ENCODE measurements at places on chromosomes 1 and 21. TPM values are rescaled to one million over a fixed set of nuclear protein-coding genes. Genes with fewer than 3 reads are reported as not detected.
A peak's percentile ranks its signal among the peaks of the same experiment; 100 is the strongest.

DCST2 gene
- 0.16 TPM for polyA plus RNA-seq

ICOSLG gene
- polyA plus RNA-seq = not detected

NEGR1 gene
- 12.2 TPM for polyA plus RNA-seq

- no peak for DNase-seq
Observed at GRCh38 chr1:116585886-116586285, 15.1 kb upstream of the CD58 start.

HHAT gene
- 1.6 TPM for polyA plus RNA-seq

DNA sequence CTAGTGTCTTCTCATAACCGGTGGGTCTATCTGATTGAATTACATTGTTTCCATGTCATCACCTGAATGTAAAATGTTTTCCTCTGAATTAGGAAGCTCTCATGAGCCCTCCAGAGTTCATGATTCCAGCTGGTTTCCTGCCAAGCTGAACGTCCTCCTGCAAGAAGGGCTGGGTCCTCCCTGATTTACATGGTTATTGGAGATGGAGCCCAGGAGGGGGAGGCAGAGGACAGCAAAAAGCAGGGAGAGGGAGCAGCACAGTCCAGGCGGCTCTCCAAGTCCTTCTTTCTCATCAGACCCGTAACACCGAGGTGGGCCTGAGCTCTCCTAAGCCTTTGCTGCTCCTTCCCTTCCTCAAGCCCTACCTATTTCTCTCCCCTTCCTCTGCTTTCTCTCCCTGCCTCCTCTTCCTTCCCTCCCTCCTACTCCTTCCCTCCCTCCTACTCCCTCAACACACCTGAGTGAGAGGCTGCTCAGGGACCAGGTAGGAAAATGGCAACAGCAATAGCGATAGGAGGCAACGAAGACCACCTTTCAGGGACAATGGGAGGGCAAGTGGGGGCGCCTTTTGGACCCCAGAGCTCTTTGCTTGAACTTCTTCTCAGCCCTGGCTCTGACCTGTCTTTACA, 265.9 kb downstream of the PRDM2 start:
- peak; percentile 74 for DNase-seq

DNA sequence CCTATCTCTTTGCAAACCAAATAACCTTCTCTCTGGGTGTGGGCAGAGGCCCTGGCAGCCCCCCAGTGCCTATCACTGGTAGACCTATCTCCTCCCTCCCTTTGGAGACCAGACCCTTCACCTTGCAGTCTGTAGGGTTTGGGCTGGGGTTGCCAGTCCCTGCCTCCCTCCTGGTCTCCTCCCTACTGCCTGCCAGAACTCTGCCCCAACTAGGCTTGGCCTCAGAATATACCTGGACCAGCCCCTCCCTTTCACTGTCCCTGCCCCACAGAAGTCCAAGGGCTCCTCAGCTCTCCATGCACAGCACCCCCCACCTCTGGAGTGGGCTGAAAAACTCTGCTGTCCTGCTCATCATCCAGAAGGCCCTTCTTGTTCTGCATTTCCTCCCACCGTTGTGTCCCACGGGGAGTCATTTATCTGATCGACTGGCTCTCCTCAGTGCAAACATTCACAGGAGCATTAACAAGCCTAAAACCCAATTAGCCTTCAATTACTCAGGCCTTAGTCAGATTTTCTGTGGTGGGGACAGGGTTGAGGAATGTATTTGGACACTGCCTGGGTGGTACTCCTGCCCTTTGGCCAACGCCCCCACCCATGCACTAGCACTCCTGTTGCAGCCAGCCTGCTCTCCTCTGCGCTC, 27.7 kb upstream of the DMBX1 start:
- DNase-seq = peak; percentile 40

DNA sequence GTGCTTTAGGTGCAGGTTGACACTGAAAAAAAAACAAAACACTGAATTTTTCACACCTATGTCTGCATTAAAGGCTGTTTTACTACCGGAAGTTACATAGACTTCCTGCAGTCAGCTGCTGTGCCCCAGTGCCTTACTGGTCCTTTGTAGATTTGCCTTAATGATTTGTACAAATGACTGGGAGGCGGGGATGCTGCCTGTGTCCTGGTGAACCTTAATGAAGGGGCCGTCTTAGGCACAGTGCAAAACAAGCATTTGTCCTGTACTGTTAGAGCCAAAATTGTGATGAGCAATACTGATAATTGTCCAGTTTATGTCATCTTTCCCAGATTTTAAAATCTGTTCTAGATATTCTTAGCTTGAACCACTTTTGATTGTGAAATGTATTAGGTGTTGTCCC, 90.9 kb upstream of the PGD start:
- DNase-seq = peak; percentile 27

GRCh38 chr1:73998348-73998959, 199.5 kb downstream of the LRRIQ3 start:
- DNase-seq = peak; percentile 37

ADAM30 gene
- polyA plus RNA-seq = not detected

DNA sequence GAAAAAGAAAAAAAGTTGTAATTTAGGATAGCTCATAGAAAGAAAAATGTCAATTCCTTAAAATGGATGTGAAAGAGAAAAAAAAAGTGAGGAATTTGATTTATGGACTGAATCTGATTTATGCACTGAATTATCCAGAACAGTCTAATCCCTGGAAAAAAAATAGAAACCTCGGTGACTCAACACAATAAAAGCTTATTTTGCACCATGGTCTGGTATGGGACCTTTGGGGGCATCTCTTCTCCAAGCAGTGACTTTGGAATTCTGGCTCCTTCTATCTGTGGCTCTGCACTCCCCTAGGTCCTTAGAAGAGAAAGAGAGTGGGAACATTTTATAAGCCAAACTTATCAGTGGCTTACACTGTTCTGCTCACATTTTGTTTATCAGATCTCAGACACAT, 471.7 kb upstream of the B3GALT2 start:
- no peak for DNase-seq

DNA sequence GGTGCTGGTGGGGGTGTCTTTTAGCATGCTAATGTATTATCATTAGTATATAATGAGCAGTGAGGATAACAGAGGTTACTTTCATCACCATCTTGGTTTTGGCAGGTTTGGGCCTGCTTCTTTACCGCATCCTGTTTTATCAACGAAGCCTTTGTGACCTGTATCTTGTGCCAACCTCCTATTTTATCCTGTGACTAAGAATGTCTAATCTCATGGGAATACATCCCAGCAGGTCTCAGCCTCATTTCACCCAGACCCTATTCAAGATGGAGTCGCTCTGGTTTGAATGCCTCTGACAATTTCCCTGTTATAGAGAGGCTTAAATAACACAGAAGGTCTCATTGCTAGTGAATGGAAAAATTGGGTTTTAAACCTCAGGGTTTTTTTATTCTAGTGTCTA, 300.8 kb upstream of the PROX1 start:
- DNase-seq = no peak

TFF2 gene
- not detected for polyA plus RNA-seq

SLC6A9 gene
- 34.4 TPM for polyA plus RNA-seq

- DNase-seq = no peak
Observed at GRCh38 chr1:96973605-96974004, 252.0 kb downstream of the PTBP2 start.

DNA sequence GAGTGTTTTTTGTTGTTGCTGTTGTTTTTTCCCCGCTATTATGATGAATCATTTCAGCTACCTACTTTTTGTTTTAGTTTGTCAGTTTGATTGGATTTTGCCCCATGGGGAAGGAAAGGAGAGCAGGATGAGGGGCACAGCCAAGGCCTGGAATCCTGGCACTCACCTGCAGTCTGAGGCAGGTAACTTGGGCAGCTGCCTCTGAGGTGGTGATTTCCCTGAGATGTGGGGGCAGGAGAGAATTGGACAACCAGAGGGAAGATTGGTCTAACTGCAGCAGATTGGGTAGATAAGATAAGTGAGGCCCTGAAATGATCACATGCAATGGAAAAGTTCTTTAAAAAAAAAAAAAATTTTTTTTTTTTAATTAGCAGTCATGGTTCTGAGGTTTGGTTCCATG, 1.5 kb upstream of the LAX1 start:
- DNase-seq = no peak

DNA sequence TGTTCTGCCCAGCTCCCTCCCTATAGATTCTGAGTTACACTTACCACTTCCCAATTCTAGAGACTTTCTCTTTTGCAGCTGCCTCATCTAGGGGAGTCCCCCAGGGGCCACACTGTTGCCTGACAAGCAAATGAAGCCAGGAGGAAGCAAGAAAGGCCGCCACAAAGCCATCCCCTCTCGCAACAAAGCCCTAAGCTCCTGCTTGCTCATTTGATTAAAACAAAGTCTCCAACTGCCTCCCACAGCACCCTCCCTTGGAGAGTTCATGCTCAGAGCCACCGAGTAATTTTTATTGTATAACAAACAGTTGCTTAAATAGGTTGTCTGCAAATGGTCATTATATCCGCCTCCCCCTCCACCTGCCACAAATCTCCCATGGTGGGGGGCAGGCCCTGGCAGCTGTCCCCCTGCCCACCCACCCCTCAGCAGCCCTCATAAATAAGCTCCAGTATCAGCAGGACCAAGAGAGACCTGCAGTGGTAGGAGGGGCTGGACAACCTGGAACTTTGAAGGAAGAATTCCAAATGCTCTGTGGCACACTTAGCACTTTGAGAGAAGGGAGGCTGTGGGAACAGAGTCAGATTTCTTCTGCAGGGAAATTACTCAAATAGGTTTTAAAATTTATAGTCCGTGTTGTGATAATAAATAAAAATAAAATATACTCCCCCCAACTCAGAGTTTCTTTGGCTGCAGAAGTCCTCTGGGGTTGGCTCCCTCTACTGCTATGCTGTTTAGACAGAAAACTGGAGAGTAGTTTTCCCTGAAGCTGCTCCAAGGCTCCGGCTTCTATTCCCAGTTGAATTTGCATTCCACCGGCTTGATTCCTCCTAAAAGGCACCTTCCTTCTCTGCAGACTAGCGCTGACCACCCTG, 237.5 kb downstream of the TTLL7 start:
- no peak for DNase-seq

LCE1B gene
- polyA plus RNA-seq = not detected

DNA sequence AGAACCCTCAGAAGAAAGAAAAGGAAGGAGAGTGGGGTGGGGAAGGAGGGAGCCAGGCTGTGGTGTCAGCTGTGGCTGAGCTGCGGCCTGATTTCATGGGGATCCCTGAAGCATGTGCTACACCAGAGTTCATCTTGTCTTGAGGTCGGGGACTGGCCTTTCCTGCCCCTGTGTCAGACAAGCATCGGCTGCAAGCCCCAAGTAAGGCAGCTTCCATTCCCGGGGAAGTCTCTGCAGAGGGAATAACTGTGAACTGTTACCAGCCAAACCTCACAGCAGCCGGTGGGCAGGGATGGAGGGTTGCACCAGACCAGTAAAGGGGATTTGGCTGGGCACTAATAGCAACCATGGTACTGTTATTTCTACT, 35.7 kb upstream of the BTG2 start:
- DNase-seq = no peak

- DNase-seq = no peak
Observed at GRCh38 chr1:62280960-62281465, 38.2 kb downstream of the KANK4 start.

GPR25 gene
- not detected for polyA plus RNA-seq

DNA sequence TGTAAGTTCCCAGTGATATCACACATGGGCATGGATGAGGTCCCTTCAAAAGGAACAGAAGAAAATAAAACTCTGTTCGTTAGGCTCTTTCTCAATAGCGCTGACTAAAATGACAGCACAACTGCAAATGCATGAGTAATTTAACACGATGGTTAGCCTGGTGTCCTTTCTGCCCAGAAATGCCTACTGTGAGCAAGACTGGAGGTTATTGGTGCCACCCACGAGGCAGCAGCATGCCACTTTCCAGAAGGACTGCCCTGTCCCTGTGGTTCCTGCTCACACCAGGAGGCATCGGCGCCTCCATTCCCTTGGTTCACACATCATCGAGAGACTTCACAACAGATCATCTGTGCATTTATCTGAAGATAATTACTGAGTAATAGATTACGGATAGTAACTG, 26.2 kb downstream of the VPS26C start:
- DNase-seq = no peak

DNA sequence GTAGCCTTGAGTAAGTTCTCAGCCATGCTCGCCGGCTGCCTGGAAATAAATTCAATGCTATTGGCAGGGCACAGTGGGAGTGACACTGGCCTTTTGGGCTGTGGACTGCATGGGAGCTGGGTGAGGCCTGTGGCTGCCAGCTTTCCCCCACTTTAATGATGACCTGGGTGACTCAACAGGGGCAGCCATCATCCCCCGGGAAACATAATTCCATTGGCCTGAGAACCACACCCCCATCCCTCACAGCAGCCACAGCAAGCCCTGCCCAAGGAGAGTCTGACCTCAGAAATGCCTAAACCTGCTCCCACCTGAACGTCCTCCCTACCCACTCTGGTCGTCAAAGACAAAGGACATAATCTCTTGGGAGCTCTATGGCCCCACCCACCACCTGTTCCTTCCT, 384.0 kb downstream of the LTN1 start:
- DNase-seq = peak; percentile 37

GRCh38 chr1:228836427-228836826, 101.1 kb downstream of the RHOU start:
- no peak for DNase-seq

LMX1A gene
- polyA plus RNA-seq = not detected

GRCh38 chr1:78143152-78143551, 97.4 kb downstream of the GIPC2 start:
- peak; percentile 5 for DNase-seq

GRCh38 chr1:11629184-11630016, 24.8 kb downstream of the FBXO2 start:
- no peak for DNase-seq

RUNX3 gene
- 1.4 TPM for polyA plus RNA-seq

COL24A1 gene
- 0.22 TPM for polyA plus RNA-seq

GRCh38 chr21:29209696-29210095, 79.3 kb downstream of the MAP3K7CL start:
- DNase-seq = peak; percentile 66

RAP1GAP gene
- 0.67 TPM for polyA plus RNA-seq

- DNase-seq = peak; percentile 66
Observed at GRCh38 chr1:41359211-41360073, 1.8 kb upstream of the FOXO6 start.

- DNase-seq = no peak
Observed at GRCh38 chr1:48251323-48251722, 28.8 kb downstream of the SLC5A9 start.

OR14A16 gene
- polyA plus RNA-seq = not detected

GRCh38 chr1:75980972-75981897, 49.0 kb upstream of the ASB17 start:
- no peak for DNase-seq

Measured in GM23248 (cell line).